ENCODE measurements at places on chromosomes 4 and X.

DNA sequence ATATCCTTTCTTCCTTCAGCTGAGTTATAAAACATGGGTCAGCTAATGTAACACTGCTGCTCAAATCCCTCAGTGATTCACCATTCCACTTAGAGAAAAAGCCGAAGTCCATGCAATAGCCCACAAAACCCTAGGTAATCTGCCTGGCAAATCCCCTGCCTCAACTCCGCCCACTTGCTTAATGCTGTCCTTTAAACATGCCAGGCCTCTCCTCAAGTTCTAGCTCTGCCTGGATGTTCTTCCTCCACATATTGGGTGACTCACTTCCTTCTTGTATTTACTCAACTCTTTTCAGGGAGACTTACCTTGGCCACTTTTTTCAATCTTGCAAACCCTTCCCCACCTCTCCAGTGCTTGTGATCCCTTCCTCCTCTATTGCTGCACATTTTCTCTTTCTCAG lies 89.8 kb downstream of the EMCN start:
- peak; percentile 12 for DNase-seq

DNA sequence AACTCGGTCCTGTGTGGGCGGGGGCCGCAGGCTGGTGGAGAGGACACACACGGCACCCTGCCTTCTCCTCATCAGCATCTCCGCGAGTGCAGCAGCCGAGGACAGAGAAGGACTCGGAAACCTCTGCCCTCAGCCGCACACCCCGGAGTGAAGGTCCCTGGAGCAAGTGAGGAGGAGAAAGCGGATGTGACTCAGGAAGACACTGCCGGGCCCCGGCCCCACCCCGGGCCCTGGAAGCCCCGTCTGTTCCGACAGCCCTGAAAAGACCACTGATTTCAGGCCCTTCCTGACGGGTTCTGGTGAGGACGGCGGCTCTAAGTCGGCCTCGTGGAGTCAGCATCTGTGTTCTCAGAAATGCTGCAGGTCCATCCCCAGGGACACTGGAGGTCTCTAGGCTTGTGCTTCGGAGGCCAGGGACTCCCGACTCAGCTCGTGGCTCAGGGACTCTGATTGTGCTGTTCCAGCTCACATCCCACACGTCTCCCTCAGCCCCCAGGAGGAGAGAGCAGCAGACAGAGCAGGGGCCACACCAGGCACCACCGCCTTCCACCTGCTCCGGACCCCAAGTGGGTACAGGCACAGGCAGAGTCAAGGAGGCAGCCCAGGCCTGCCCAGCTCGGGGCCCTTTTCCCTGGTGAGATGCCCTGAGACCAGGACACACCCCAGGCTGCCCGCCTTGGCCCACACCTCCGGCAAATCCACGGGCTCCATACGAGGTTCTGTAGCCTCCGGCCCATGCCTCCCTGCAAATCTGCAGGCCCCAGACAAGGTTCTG lies 134.5 kb upstream of the NKX1-1 start:
- no peak for DNase-seq

DNA sequence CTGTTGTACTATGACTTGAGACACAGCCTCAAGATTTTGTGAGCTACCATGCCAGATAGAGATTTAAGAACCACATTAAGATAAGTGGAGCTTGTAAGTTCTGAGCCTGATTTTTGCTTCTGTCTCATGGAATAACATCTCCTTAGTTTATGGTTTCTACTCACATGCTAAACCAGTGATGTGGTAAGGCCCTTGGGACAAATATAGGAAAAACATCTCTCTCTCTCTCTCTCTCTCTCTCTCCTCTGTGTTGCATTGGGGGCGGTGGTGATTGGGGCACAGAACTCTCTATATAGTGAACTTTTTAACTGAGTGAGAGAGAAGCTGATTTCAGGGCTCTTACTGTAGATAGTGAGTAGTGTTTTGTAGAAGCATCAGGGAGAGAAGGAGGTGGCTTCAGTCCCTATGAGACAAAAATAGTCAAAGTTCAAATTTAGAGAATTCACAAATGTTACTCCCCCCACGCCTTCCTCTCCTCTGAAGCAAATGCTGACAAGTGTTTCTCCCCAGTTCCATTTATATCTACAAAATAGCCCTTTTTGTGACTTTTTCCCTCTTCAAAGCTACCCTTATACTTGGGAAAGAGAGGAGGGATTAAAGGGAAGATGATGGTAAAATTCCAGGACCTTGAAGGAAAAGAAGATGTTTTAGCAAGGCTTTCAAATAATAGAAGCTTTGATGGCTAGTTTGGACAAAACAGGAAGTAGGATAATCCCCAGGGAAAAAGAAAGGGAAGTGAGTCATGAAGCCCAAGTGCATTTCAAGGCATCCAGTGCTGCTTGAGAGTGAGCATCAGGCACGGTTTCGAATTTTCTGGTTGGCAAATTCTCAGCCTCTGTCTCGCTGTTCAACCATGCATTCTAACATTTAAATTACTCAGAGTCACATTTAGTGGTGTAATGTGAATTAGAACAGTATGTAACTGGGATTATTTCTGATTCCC lies 134.3 kb upstream of the AP1S2 start:
- DNase-seq = no peak

DNA sequence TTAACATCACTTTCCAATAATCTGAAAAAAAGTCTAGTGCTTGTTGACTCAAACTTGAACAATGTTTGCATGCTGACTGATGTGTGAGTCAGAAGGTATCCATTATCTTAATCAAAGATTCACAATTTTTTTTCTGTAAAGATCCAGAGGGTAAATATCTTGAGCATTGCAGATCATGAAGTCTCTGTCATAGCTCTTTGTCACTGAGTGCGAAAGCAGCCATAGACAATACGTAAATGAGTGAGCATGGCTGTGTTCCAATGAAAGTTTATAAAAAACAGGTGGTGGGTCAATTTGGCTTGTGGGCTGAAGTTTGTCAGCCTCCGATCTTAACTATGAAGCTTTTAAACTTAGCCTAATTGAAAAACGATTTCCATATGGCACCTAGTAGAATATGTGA lies 37.7 kb downstream of the NHS start:
- no peak for DNase-seq

- no peak for DNase-seq
These were observed 9.8 kb upstream of the P2RY8 start for GRCh38 chrX:1546691-1547251.

DNA sequence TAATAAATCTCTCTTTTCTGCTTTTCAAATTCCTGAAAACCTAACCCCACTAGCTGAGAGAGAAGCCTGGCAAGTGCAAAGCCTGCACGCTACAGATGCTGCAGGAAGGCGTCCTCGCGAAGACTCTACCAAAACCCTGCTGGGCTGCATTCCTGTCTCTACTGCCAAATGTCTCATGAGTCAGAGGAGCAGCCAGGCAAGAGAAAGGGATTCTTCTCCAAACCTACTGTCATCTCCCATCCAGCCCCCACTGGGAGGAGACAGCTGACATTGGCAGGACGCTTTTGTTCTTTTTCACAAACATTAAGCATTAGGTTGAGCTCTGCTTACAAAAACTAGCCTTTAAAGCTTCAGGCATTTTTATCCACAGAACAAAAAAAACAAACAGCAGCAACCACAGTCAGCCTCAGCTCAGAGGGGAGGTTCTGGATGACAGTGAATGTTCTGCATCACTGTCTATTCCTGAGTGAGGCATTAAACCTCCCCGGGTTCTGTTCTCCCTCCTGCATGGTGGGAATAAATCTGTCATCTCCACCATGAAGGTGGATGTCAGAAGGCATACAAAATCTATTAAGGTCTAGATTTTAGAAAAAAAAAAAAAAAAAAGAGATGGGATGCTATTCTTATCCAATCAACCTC lies 18.0 kb downstream of the CRMP1 start:
- no peak for DNase-seq

DNA sequence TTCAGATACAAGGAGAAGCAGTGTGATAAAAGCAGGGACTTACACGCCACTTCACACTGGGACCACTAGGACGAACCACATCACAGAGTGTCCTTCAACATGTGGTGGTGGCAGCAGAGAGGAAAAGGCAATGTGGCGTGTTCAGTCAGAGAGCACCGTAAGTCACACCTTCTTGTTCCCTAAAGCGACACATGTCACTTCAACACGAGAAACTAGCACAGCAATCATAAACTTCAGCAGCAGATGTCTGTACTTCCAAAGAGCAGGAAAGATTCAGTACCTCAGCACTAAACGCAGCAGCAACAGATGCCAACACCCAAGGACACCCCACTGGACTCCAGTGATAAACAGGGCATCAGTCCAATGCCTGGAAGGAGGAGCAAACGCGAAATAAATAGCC lies 96.7 kb downstream of the AREG start:
- no peak for DNase-seq

Data from NCI-H82 (cell line).